ENCODE measurements at places on chromosomes 1 and 21.
A peak's percentile ranks its signal among the peaks of the same experiment; 100 is the strongest.

- DNase-seq = peak; percentile 59
Measured at GRCh38 chr1:154955718-154956543, at the start of gene PBXIP1. Gene PBXIP1 (minus strand): TSS chr1:154956099. CDS start chr1:154953721, 2,378 bp downstream.

- DNase-seq = no peak
Measured at GRCh38 chr1:22806584-22806983, 95.9 kb downstream of the EPHB2 start.

DNA sequence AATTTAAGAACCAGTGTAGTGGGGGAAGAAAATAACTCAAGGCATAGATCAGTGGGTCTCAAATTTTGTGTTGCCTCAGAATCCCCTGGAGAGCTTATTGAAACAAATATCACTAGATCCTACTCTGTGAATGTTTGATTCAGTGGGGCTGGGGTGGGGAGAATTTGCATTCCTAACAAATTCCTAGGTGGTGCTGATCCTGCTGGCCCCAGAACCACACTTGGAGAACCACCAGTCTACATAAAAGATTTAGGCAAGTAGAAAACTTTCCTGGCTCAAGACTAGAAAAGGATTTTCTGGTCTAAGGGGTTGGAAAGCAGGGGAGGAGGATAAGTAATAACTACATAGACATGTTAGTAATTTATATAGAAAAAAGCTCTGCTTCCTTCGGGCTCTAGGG, 34.1 kb upstream of the C1orf21 start:
- DNase-seq = no peak

GRCh38 chr1:1021920-1022259, 2.0 kb downstream of the AGRN start:
- no peak for DNase-seq

DNA sequence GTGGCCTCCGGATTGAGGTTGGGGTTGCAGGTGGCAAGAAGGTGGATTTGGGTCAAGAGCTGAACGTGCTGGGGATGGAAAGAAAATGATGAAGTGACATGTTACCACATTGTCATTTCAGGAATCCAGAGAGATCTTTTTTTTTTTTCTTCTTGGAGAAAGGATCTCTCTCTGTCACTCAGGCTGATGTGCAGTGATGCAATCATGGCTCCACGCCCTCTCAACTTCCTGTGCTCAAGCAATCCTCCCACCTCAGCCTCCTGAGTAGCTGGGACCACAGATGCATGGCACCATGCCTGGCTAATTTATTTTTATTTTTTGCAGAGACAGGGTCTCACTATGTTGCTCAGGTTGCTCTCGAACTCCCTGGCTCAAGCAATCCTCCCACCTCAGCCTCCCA, 80.6 kb downstream of the GON4L start:
- DNase-seq = no peak

DNA sequence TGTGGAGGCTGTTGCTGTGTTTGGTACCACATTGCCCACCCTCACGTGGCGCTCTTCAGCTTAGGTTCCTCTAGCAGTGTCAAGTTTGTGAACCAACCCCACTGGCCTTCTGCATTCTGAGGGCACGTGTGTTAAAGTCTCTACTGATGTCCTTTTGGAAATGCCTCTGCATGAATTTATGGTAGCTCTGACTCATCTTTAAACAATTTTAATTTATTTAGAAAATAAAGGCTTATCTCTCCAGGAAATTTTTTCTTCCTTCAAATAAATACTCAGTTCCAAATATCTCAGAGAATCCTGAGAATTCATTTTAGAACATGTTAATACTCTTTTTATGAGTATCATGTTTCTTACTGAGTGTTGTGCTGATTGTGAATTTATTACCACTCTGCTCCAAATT, 5.5 kb downstream of the CD1D start:
- no peak for DNase-seq

- no peak for DNase-seq
Measured at GRCh38 chr1:25106352-25106751, 126.0 kb downstream of the SYF2 start.

GRCh38 chr1:65459397-65459768, 38.9 kb downstream of the LEPR start:
- no peak for DNase-seq

DNA sequence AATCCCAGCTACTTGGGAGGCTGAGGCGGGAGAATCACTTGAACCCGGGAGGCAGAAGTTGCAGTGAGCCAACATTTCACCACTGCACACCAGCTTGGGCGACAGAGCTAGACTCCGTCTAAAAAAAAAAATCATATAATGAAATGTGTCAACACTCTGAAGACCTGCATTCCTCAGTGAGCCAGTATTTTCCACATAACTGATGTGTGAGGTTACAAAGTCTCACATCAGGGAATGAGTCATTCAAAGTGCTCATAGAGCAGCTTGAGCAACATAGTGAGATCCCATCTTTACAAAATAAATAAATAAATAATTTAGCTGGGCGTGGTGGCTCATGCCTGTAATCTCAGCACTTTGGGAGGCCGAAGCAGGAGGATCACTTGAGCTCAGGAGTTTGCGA, 65.5 kb downstream of the CASZ1 start:
- DNase-seq = no peak

GRCh38 chr1:6033986-6034749, 11.5 kb upstream of the KCNAB2 start:
- no peak for DNase-seq

DNA sequence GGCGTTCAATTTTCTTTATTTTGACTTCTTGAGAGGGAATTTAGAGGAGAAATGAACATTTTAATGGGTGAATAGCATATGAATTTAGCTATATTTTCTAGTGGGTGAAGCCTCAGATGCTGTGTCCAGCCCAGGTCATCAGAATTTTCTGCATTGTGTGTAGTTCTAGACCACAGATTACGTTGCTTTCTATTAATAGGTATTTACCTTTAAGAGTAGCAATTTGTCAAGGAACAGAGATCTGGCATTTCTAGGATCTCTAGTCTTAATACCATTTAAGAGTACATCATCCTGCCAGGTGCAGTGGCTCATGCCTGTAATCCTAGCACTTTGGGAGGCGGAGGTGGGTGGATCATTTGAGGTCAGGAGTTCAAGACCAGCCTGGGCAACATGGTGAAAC, 20.7 kb downstream of the TDRD5 start:
- DNase-seq = no peak

DNA sequence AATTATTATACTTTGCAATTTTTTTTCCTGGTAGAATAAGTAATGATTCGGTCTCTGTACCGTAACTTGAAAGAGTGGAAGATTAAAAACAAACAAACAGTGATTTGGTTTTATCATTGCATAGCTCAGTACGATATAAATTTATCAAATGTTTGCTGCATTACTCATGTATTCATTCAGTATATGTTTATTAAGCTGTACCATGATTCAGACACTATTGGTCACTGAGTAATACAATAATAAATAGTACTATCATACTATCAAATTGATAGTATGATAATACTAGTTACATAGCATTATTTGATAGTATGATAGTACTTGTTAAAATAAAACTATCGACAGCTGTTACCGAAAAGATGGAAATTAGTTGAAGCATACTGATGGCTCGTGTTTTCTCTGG, 12.1 kb downstream of the CENPF start:
- DNase-seq = no peak

DNA sequence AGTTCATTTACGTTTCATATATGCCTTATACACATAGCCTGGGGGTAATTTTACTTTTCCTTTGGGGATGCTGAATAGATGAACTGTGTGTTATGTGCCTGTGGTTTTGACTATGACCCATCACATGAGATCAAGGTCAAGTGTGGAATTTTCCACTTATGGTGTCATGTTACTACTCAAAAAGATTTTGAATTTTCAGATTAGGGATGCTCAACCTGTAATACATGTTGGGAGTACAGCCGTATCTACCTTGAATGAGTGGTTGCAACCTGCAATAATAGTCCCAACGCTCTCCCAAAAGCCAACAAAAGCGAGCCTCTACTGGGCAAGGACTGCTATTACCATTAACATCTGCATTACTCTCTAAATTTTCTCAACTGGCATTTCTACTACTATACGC, 68.5 kb upstream of the SDC3 start:
- DNase-seq = no peak

DNA sequence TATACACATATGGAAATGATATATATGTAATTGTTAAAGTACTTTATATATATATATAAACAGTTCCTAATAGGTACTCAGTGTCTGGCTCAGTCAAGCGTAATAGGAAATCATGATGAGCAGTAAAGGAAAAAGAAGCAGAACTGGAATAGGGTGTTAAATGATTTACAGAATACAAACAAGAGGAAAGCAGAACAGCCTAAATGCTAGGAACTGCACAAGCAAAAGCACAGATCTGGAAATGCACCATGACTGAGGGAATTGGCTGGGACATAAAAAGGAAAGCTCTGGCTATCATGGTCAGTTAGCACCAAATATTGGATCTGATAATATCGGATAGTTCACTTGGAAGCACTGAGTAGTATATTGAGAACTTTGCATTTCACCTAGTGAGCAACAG, 51.8 kb downstream of the SLC44A5 start:
- DNase-seq = no peak

DNA sequence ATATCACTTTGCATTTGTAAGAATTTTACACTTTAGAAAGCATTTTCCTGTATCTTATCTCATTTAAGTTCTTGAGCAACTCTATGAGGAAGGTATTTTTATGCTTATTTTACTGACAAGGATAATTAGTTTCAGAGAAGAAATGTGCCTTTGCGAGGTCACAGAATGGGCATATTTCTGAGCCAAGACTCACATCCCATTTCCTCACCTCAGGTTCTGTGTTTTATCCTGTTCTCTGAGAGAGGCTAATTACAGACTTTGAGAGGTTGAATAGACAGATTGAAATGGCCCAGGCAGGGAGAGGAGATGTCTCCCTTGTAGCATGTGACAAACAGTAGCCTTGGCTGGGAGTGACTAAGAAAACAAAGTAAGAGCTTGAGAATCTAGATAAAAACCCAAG, 39.1 kb upstream of the ZC3H11B start:
- no peak for DNase-seq

GRCh38 chr1:20211511-20211931, 25.2 kb upstream of the PLA2G2C start:
- DNase-seq = no peak

DNA sequence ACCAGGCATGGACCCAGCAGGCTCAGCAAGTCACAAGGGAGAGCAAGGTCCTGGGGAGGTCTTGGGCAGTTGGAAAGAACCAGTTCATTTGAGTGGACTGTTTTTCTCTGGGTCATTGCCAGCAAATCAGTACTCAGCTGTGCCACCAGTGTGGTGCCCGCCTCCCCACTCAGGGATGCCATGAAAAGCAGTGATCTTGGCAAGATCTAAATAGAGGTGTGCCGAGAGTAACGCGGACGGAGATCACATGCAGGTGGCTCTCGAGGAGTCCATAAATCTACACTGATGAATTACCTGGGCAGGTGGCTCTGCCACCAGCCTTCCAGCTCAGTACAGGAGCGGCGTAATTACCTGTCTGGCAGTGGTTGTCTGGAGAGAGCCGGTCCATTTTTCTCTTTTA, 642.2 kb downstream of the PTPRU start:
- DNase-seq = no peak

GRCh38 chr1:45721207-45721606, 29.2 kb downstream of the IPP start:
- no peak for DNase-seq

GRCh38 chr1:2556678-2557481, 709 bp downstream of the TNFRSF14 start:
- DNase-seq = peak; percentile 9

DNA sequence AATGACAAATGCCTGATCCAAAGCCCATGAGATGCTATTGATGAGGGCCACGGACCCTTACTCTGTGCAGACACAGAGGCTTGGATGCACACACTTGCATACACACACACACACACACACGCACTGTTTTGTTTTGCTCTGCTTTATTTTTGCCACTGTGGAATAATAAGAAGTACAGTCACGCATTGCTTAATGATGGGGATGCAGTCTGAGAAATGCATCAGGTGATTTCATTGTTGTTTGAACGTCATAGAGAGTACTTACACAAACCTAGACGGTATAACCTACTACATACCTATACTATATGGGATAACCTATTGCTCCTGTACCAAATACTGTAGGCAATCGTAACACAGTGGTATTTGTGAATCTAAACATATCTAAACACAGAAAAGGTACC, 104.4 kb downstream of the RHOU start:
- no peak for DNase-seq

GRCh38 chr21:21713651-21714180, 715.5 kb downstream of the NCAM2 start:
- no peak for DNase-seq

DNA sequence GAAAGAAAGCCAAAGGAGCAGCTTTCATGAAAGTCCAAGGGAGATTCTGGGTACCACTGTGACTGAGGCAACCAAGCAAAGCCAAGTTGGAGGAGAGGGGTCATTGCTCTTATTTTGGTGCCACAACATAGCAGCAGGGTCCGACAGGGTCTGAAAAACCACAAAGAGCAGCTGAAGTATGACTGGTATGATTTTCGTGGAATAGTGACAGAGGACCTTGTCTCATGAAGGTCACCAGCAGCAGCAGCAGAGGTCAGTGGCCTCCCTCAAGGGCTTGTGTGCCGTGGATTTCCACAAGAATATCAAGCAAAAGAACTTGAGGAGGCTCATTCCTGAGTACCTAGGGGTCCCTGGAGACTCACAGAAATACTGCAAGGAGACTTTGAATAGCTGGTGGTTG, 160.9 kb upstream of the SYT6 start:
- DNase-seq = no peak

DNA sequence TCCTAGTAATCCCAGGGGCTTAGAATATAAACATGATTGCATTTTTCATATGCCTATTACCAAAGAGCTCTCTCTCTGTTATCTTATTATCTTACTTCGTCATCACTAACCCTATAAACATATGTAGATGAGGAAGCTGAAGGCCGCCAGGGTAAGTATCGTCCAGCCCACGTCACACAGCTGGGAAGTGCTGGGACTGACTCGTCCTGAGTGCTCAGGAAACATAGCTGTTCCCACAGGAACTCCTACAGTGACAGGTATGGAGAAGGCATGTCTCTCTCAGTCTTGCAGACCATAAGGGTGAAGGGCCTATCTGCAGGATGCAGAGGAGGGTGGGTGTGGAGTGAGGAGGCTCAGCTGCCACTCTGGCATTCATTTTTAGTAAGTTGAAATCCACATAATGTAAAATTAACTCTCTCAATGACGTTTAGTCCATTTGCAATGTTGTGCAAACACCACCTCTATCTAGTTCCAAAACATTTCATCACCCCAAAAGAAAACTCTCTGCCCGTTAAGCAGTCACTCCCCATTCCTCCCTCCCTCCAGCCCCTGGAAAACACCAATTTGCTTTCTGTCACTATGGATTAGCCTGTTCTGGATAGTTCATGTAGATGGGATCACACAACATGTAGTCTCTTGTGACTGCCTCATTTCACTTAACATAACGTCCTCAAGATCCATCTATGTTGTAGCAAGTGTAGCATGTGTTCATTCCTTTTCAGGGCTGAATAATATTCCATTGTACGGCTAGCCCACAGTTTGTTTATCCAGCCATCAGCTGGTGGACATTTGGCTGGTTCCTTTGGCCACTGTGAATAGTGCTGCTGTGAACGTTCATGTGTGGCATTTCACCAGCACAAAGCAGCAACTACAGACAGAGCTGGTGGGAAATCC, 68.3 kb downstream of the TCP10L start:
- DNase-seq = no peak
